ENCODE measurements at places on chromosomes 2 and 18. TPM values are rescaled to one million over a fixed set of nuclear protein-coding genes. Genes with fewer than 3 reads are reported as not detected.

The CCDC74B gene
- 1.4 TPM for total RNA-seq

The XDH gene
- not detected for total RNA-seq

The SOS1 gene
- total RNA-seq = 36.3 TPM

The ZNG1B gene
- 41.3 TPM for total RNA-seq

The POMC gene
- 6.8 TPM for total RNA-seq

DNA sequence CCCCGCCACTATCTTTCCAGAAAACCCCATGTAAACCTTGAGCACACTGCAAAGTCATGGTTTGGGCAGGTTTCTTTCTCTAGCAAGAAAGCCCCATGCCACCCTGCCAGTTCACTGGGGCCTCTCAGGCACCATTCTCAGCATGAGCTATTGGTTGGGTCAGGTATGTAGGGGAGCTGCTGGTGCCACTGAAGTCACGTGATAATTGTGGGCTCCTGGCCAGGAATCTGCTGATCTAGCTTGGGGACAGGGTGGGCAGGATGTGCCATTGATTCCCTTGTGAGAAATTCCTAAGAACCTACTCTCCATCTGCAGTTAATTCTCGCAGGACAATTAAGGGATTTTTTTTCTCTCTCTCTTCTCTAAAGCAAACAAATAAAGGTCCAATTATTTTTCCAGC lies 26.5 kb upstream of the HNMT start:
- DNase-seq = no peak

- no peak for DNase-seq
Observed at GRCh38 chr2:171578127-171578803, 56.0 kb downstream of the CYBRD1 start.

GRCh38 chr18:8519102-8519501 lies 90.1 kb upstream of the RAB12 start:
- DNase-seq = no peak

GRCh38 chr2:184923751-184924150 lies 325.4 kb downstream of the ZNF804A start:
- no peak for DNase-seq

DNA sequence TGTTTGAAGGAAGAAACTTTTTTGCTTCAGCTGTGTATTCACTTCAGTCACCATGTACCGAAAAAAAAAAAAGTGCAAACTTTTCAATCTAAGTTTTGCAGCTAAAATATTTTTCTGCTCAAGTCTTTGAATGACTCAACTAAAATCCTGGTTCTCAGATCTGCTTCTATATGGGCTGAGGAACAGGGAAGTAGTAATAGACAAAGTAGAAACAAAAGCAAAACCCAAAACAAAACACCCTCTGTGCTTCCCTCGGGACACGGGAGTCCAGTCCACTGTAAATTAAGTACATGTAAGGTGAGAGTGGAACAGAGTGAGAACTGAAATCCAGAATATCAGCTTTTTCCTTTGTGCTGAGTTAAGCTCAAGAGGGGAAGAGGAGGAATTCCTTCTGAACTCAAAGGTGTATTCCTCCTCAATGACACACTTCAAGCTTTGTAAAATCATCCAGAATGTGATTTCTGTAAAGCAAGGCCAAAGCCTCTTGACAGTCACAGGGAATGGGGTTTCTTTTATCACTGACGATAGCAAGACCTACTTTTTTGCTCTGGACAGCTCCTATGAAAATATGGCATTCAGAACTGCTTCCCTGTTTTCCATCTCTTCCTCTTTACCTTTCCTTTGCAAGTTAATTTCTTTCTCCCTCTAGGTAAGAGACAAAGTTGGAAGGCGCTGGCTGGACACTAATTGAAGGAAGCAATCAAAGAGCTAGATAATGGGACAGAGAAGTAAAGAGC lies 433.5 kb upstream of the MMADHC start:
- no peak for DNase-seq

- no peak for DNase-seq
Observed at GRCh38 chr2:236246711-236247246, 17.4 kb downstream of the ASB18 start.

- peak; percentile 79 for DNase-seq
Observed at GRCh38 chr18:26548415-26549262, at the start of gene KCTD1. TSS of gene KCTD1 (minus strand) at chr18:26548553. CDS start at chr18:26548536, 17 bp downstream.

- no peak for DNase-seq
Observed at GRCh38 chr2:189467593-189467992, 26.3 kb downstream of the WDR75 start.

- DNase-seq = no peak
Observed at GRCh38 chr18:8428951-8429350, 180.3 kb upstream of the RAB12 start.

All from activated naive CD8-positive, alpha-beta T cell treated with anti-CD3 and anti-CD28 coated beads for 36 hours (primary cell).